ENCODE measurements at places on chromosomes 2 and 18.

- DNase-seq: no peak
These were observed 59.7 kb downstream of the SMAD4 start for GRCh38 chr18:51089691-51090090.

DNA sequence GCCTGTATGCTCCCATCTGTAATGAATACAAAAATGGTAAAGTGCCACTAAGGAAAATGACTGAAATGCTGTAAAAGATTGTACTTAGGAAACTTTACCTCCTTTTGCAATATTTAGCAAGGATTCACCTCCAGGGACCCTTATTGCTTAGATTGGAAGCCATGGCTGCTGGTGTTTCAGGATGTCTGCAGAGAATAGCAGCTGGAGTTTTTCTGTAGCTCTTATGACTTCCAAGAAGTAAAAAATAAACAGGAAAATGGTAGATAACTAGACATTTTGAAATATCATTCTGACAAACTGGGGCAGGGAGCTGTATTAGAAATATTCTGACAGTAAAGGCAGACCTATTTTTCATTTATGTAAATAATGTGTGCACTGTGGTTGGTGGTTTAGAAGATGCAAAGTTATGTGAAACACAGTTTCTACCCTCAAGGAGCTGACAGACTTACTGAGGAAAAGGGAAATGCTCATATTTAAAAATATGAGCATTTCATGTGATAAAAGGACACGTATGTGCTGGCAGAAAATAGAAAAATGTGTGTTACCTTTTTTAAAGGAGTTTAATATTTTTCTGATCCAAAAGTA, 224.9 kb upstream of the BOD1L2 start:
- no peak for DNase-seq

GRCh38 chr2:8469709-8470493, 212.0 kb upstream of the ID2 start:
- peak; percentile 84 for DNase-seq

DNA sequence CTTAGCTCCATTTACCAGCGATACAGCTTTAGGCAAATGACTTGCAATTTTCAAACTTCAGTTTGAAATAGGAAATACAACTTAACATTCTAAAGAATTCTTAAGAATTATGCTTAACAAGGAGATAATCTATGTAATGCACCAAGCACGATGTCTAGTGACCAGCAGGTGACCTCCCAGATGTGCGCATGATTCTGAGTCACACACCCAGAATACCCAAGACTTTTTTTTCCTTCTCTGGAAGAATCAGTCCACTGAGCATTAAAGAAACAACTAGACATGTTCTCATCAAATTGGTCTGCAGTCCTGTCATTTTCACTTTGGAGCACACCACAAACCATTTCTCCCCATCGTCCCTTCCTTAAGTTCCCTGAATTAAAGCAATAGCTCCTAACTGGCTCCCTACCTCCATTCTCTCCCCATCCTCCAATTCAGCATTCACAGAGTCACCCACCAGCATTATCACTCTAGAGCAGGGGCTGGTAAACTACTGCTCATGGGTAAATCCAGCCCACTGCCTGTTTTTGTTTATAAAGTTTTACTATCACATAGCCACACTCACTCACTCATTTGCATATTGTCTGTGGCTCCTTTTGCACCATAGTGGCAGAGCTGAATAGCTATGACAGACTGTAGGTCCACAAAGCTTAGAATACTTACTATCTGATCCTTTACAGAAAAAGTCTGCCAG, 13.2 kb downstream of the EVA1A start:
- DNase-seq: peak; percentile 80

All from RCC 7860 (cell line).